ENCODE measurements at places on chromosomes 7 and 10. TPM values are rescaled to one million over a fixed set of nuclear protein-coding genes. Genes with fewer than 3 reads are reported as not detected.

DNA sequence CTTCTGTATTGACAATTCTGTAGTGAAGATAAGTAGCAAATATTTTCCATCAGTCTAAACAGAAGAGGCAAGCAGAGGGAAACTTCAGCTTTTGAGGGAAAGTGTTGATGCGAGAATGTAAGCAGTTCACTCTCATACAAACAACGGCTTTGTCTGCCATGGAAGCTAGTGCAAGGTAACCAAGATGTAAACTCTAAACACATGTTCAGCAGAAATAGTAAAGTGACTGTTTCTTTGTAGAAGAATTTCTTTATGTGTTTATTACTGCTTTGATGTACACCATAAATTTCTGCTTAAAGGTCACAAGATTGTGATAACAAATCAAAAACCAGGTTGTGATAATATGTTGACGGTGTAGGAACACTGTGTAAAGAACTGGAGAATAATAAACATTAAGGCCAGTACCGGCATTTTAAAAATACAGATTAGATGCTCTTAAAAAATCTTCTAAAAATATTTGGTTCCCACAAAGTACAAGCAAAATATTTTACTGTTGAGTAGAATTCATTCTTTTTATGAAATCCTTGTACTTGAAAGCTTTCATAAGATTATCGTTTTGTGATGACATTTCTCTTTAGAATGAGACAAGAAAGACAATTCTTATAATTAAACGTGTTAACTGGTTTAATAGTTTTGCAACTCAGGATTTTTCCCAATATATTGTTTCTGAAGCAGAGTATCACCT lies 34.2 kb downstream of the SEMA3C start:
- no peak for DNase-seq

- peak; percentile 65 for DNase-seq
Observed at GRCh38 chr7:77696643-77697534, 630 bp downstream of the RSBN1L start.

DNA sequence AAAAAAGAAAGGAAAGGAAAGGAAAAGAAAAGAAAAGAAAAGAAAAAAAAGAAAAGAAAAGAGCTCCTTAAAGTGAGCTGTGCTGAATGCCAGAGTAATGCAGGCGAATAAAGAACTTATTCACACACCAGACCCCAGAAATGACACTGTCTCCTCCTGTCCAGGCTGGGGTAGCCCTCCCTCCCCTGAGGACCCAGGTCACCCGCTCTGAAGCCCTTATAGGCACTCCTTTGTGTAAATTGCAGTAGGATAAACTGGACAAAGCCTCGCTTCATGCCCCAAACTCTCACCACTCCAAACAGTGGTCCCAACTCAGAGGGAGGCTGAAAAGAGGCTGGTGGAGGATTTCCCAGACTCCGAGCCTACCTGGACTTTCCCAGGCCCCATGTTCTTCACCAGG lies 46.3 kb downstream of the PKD1L1 start:
- no peak for DNase-seq

- DNase-seq, result no peak
Observed at GRCh38 chr7:21128062-21128817, 299.6 kb upstream of the SP4 start.

DNA sequence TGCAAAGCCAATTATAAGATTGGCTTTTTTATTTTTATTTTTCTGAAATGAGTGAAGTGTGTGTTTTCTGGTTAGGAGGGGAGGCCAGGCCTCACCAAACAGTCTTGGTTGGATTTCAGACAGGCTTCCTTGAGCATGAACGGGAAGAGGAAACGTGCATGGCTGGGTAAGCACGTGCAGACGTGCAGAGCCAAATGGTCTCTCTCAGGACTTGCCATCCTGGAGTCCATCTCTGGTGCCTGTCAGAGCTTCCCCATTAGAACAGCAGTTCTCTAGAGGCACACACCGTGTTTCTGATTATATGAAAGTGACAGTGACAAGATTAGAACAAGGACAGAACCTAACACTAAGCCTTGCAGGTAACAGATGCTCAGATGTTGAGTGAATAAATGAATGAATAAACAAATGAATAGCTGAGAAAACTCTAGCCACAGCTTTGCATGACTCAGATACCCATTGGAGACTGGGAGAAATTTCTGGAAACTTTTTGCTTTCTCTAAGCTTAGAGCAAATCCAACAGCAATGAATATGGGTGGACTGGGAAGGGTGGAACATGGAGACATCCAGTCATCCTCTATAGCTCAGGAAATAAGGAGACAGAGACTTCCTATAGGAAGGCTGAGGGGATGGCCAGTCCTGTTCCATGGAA lies 11.8 kb upstream of the CALD1 start:
- no peak for DNase-seq

DNA sequence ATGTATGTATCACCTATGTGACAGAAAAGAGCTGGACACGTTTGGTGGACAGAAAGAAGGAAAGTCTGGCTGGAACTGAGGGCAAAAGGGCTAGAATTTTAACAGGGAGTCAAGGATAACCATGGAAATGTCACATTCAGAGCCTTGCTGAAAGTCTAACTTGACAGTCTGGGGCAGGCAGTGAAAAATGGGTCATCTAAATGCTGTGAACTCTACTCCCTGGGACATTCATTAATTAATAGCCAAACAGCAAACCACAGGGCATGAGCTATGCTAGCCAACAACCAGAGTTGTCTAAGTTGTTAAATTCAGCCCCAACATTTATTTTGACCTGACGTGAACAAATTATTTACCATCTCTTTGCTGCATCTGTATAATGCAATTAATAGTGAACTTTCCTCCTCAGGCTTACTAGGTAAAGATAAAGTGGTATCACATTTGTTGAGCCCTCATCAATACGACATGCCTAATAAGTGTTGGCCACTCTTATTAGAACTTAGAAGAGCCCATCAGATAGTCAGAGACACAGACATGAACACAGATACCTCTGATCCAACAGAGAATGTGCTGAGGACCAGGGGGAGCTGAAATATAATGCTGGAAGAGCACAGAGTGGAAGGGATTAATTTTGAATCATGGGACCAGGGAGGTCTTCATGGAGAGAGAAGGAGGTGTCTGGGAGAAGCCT lies 109.9 kb downstream of the SORCS1 start:
- DNase-seq, result peak; percentile 72

DNA sequence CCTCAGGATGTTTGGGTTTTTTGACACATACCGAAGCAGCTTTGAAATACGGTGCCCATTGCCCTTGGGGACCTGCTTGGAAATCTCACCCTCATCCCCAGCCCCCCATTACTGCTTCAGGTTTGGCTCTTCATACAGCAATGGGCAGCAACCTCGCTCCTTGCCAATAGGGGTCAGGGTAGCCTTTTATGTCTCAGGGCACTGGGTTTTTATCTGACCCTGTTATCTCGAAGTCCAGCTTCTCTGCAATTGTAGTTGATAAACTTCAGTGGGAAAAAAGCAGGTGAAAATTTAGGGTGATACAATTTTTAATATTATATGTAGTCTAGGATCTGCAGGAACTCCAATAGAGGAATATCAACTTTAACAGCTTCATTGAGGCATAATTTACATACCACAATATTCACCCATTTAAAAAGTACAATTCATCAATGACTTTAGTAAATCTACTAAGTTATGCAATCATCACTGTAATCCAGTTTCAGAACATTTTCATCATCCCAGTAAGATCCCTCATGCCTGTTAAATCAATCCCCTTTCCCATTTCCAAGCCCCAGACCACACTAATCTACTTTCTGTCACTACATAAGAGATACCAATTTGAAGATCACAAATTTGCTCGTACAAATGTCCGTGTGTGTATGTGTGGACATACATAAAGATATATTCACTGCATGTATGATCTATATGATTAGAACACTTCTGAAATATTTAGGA lies 386.2 kb downstream of the KCNMA1 start:
- DNase-seq, result peak; percentile 57

DNA sequence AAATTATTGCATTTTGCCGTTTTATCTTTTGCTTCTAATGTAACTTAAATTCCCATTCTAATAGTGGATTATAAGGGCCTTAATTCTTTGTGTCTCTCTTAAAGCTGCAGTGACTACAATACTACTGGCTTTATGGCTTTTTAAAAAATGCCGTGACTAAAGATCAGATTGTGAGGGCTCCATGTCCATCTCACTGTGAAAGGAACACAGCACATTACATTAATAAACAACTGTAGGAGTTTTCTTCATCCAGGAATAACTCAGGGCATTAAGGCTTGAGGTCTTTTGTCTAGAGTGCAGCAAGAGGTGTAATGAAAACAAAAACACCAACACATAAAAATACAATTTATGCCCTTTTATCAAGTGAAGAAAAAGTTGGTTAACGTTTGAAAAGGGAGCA lies 205.3 kb downstream of the SKAP2 start:
- DNase-seq, result no peak

DNA sequence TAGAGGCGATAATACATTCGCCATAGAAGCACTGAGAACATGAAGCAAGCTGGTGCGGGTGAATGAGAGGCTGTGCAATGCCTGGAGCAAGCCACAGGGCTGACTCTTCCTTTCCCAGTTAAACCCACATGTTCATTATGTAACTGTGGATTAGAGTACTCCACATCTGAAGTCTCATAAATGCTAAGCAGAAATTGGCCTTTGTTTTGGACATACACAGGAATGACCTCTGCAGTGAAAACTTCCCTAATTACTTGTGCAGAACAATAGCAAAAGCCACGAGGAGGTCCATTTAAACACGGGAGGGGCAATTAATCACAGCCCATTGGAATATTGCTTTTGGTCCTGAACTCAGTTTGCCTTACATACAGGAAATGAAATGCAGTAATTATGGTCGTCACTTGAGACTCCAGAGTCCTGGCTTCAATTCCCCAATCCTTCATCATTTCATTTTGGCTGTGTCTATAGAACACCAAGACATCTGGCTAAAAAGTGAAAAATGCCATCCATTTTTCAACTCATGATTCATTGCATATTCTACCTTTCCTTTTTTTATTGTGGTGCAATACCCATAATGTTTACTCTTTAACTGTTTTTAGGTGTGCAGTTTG lies 78.7 kb upstream of the CXCL12 start:
- DNase-seq, result no peak

DNA sequence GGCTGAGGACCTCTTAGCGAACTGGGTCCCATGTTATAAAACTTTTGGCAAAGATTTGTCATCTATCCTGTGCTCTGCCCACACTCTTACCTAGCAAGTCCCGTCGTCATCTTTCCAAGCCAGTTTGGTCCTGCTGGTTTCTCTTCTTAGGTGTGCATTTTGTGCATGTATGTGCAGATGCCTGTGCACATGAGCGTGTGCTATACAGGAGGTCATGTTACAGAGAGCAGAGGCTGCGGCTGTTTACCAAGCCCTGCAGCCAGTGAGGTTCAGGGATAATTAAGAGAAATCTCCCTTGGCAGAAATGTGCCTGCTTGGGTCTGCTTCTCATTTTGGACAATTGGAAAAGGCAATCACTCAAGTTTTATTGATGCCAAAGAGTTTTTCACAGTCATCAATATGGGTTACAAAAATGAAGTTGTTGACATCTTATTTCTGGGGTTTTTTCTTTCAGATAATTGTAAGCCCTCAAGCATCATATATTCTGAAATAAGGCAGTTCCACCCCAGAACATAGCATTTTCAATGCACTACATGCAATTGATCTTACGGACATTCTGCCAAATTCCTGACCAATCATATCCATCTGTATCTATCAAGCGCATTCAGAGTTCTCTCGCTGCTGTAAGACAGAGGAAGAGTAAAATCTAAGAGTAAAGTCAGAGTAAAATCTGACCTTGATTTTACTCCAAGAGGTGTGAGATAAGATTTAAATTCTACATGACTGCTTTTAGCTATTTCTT lies 361.4 kb upstream of the ZNF32 start:
- DNase-seq, result no peak

DNA sequence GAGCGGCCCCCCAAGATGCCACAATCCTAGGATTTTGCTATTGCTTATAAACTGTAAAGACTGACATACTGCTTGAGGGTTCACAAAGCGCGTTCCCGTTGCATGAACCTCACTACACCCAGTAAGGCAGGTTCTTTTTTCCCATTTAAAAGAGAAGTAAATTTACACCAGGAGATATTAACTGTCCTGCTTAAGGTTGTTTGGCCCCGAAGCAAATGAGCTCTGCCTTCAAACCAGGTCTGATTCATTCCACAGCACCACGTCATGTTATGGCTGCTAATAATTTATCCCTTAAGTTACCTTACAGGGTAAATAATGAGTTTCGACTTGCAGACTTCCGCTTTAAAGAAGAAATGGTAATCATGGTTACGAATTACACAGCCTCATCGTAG lies 559 bp upstream of the FKBP14 start:
- no peak for DNase-seq

- DNase-seq, result no peak
Observed at GRCh38 chr7:10238641-10239040, 735.0 kb upstream of the PHF14 start.

DNA sequence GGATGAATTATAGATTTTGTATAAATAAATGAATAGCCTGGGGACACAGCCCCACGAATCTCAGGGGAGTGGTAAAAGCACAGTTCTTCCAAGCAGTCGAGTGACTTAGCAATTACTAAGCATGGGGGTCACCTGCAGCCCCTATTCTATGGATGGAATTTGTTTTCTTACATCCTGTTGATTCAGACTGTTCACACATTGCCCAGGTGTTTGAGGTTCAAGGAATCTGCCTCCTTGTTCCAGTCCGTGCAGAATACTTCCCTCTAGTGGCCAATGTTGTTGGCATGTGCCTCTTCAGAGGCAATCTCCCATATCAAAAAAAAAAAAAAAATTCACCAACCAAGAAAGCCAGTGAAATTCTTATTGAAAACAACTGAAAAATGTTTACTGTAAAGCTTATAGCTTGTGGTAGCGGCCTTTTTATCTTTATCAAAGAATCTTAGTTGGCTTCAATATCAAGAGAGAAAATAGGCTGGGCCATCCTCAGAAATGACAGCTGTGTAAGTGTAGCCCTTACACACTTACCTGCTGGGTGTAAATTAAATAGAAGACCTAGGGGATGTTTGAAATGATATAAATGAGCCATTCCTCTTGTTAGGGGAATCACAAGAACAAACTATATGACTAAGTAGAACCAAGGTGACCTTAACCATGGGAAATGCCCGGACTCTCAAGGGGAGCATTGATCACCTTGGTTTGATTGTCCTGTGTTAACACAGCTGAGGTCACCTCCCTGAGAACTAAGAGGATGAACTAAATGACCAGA lies 7.8 kb downstream of the LIPM start:
- DNase-seq, result no peak

DPCD gene
- total RNA-seq, result 3.6 TPM

ODAD2 gene
- total RNA-seq, result 0.28 TPM

ZNF783 gene
- 5.1 TPM for total RNA-seq

HTR5A gene
- total RNA-seq, result not detected

ASIC3 gene
- 2.2 TPM for total RNA-seq

CYP2W1 gene
- total RNA-seq, result 0.08 TPM

Data from left lobe of liver (tissue), 2 donors.